K562 (cell line): ENCODE measurements at places on chromosomes 5 and 9. TPM values are rescaled to one million over a fixed set of nuclear protein-coding genes. Genes with fewer than 3 reads are reported as not detected.

GRCh38 chr5:10630126-10630525 lies 66.3 kb downstream of the ANKRD33B start:
- no peak for DNase-seq

DNA sequence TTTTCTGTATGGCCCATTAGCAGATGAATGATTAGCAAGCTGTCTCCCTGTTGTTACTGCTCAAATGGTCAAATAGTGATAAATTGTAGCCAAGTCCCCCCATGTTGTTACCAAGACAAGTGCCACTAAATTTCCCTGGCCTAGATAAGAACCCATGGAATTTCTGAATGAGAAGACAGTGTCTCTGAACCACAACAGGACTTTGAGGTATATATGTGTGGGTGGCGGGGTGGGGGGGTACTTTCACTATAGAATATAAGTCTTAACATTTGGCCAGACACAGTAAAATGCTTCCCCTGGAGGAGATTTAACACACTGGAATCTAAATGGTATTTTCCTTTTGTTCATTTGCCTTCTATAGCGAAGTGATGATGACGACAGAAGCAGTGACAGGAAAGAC lies 28.7 kb downstream of the XPA start:
- DNase-seq: no peak

The TNC gene
- not detected in 2 replicates for polyA plus RNA-seq

GRCh38 chr5:135950611-135951010 lies 4.2 kb downstream of the LECT2 start:
- no peak for DNase-seq

The ADGRD2 gene
- polyA plus RNA-seq: not detected in 2 replicates

GRCh38 chr5:109105631-109106267 lies 304.0 kb downstream of the PJA2 start:
- DNase-seq: no peak

- no peak for DNase-seq
Measured at GRCh38 chr5:134494780-134495179, 30.7 kb upstream of the JADE2 start.

- no peak for DNase-seq
Measured at GRCh38 chr5:95035891-95036685, 248.8 kb downstream of the MCTP1 start.

DNA sequence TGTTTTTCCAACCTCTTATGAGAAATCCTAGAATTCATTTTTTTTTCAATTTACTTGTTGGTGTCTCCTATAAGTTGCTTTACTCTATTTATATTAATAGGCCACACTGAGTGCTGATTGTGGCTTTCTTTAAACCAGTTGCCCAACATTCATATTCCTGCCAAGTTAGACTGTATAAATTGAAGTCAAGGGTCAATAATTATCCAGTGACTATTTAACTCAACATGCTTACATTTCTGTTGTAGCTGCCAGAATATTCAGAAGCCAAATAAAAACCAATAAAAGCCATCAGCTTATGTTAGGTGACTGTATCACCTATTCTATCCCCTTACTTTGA lies 169.0 kb downstream of the PTPRD start:
- no peak for DNase-seq

- no peak for DNase-seq
Measured at GRCh38 chr5:31194468-31194813, 955 bp downstream of the CDH6 start.

DNA sequence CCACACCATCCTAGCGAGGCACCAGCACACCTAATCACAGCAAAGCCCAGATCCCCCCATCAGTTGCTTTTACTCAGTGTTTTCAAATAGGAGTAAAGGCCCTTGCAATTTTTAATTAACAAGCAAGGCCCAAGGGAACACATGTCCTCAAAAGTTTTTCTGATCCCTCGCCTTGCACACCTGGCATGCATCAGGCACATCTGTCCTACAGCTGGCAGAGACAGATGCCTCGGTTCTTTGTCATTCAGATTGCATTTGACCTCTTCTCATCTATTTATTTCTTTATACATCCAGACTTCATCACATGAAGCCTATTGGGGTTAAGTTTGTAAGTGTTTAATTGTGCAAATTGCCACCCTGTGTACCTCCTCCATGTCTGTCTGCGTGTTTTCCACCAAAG lies 241.4 kb downstream of the MARCHF11 start:
- DNase-seq: no peak

The ACOT12 gene
- polyA plus RNA-seq: 0.03 TPM in 1 of 2 replicates, not detected in the other

The PTPRD gene
- polyA plus RNA-seq: not detected in 2 replicates

DNA sequence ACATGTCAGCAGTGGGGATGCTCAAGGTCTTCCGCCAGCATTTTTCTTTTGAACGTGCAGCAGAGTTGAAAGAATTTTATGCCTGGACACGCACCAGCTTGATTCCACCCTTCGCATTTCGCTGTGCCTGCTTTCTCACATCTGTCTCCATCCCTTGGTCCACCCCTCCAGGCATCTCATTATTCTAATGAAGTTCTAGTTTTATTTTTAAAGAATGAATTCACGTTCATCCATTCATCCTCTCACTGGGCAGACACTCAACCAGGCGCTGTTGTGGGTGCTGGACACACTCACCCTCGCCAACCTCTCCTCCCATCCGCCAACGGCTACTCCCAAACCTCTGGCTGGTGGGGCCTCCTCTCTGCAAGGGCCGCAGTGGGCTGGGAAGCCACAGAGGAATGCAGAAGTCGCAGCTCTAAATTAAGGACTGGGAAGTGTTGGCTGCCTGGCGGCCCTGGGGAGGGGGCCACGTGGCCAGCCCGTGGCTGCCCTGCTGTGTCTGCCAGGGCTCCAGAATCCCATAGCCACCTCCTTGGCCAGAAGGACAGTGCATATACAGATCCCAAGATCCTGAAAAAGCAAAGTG lies 6.7 kb downstream of the SUSD3 start:
- DNase-seq: no peak

DNA sequence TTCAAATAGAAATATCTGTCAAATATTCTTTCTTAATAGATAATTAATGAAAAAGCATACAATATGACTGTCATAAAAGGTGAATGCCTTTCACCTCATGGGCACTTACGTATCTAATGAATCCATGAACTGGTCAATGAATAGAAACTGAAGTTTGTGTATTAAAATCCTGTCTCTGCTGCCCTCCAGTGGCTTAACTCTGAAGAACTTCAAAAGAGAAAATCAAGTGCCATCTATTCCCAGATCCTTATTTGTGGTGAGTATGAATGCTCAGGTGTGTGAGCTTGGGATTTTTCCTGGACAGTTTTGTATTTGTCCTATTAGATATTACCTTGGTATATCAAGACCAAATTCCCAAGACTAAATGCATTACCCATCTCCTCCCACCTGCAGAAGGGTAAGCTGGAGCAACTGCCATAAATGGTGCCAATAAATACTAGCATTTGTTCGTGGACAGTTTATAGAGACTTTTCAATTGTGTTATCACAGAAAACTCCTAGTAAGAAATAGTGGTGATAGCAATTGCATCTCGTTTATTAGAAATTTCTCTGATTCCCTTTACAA lies 44.0 kb upstream of the SVEP1 start:
- DNase-seq: peak; percentile 16

The CARD9 gene
- polyA plus RNA-seq: 40.4 and 53.0 TPM in 2 replicates

- no peak for DNase-seq
Measured at GRCh38 chr5:111115229-111115628, 23.1 kb downstream of the WDR36 start.

DNA sequence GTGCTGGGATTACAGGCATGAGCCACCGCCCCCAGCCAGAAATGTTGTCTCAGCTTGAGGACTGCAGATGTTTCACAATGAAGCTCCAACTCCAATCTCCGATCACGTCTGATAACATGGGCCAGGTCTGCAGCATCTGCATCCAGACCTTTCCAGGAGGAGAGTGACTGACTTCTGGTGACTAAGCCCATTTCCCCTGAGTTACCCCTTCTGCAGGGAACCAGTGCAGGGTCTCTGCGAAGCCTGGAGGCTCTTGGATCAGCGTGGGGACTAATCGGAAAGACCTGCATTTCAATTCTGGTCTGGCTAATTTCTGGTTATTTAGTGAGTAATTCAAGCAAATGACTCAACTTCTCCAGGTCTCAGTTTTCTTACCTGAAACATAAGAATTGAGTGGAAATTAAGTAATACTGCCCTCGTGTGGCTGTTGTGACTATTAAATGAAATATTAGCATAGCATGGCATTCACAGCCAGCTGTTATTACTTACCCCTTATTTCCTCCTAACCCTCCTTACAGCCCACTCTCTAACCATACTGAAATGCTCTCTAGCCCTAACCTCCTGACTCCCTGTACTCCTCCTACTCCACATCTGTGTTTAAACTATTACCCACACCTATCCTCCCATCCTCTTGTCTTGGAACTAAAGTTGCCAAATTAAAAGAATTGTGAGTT lies 2.2 kb upstream of the GNPDA1 start:
- peak; percentile 37 for DNase-seq

DNA sequence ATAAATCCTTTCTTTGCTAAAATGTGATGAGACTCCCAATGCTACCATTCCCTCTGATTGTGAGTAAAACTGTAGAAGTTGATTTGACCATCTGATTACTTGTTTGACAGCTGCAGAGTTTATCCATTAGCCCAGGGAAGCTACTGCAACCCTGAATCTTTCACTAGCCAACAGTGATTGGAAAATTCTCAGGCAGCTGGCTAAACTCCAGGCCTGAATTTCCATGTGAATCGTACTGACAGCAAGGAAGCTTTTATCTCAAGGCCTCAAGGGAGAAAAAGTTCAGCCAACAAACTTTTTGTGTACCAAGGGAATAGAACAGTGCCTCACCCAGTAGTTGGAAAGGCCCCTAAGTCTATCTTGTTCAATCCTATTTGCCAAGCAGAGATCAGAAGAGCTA lies 246.7 kb upstream of the TRPM3 start:
- no peak for DNase-seq

The PCDHB3 gene
- not detected in 2 replicates for polyA plus RNA-seq

The PSD2 gene
- 0.01 TPM in 1 of 2 replicates, not detected in the other for polyA plus RNA-seq

DNA sequence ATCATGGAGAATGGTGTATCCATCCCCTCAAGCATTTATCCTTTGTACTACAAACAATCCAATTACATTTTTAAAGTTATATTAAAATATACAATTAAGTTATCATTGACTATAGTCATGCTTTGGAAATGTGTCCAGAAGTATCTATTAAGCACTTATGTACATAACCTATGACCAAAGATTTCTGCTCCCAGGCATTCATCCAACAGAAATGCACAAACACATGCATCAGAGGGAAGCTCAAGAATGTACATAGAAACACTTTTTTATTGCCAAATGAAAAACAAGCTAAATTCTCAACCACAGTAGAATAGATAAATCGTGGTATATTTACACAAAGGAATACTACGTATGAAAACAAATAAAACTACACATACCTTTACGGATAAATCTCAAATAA lies 700.5 kb upstream of the ZNF608 start:
- no peak for DNase-seq

The OLFM1 gene
- not detected in 2 replicates for polyA plus RNA-seq

GRCh38 chr5:138975098-138975847 lies 100.1 kb upstream of the LRRTM2 start:
- peak; percentile 73 for DNase-seq

DNA sequence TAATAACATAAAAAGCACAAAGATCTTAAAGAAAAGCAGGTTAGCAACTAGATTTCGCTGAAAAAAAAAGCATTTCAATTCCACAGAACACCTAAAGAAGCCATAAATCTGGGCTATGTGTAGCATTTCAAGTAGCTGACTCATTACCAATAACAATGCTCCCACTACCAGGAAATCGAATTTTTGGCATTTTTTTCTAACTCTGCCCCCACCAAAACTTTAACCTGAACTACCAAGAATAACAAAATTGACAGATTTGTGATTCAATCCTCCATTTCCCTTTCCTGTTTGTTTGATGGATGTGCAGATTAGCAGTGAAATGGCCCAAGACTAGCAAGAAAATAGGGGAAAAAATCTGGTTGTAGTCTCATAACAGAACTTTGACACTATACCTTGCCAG lies 180.2 kb downstream of the RASEF start:
- no peak for DNase-seq

DNA sequence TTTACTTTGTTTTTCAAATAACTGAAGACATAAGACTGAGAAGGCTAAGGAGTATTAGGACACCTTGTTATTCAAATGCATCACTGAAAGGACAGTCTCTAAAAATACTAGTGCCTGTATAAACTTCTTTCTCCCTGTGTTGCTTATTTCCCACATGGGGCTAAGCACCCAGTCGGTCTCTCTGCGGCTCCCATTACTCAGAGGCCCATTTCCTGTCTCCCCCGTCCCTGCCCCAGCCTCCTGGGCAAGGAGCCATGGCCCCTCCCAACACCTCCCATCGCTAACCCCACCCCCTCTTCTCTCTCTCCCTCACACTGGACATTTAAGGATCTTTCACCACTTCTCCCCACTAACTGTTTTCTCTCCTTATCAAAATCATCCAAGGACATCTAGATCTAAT lies 81.9 kb downstream of the EBF1 start:
- DNase-seq: peak; percentile 53

DNA sequence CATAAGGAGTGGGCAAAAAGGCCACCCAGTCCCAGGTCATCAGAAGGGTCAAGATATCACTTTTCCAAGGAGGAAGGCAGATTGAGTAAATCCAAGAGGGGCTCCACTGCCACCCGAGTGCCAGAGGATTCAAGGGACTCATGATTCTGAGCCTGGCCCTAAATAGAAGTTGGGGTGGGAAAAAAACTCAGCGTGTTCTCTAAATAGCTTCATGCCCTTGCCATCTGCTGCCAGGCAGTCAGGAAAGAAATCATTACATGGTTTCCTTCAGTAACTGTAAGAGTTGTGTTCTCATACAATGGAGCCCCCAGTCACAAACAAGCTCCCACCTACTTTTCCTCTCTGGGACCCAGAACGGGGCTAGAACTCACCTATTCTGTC lies 37.2 kb downstream of the SAR1B start:
- DNase-seq: no peak

The TOR1B gene
- 28.1 and 29.2 TPM in 2 replicates for polyA plus RNA-seq

DNA sequence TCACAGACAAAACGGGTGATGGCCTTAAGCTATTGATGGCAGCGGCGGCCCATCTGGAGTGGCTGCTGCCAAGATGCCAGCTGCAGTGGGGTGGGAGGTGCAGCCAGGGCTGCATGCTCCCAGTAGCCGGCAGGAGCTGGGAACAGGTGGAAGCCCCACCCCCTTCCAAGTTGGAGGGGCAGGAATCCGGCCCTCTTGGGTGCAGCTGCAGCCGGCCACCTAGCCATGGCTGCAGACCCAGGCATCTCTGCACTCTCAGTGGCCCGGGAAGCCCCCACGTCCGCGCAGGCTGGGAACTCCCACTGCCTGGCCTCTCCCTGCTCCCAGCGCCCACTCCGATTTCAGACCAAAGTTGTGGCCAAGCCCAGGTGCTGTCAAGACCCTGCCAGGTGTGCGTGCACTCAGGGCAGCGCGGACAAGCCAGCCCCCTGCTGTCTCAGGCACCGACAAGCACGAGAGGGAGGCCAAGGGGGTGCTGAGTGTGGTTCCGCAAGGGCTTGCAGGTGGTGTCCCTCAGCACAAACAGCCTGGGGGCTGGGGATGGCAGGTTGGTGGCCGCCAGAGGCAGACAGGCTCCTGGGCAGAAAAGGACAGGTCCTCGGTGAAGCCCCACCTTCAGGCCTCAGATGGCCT lies 115.1 kb upstream of the TSLP start:
- no peak for DNase-seq

- DNase-seq: peak; percentile 42
Measured at GRCh38 chr9:129253803-129254381, 75.8 kb upstream of the IER5L start.
